Activated CD4-positive, alpha-beta memory T cell treated with anti-CD3 and anti-CD28 coated beads for 36 hours (primary cell): ENCODE measurements at places on chromosomes 7 and 10. TPM values are rescaled to one million over a fixed set of nuclear protein-coding genes. Genes with fewer than 3 reads are reported as not detected.

Gene SPDYE5
- total RNA-seq: not detected

Gene CALML3
- total RNA-seq: not detected

Gene ST8SIA6
- 0.38 TPM for total RNA-seq

Gene CDK14
- total RNA-seq: not detected

Gene PAOX
- 8.8 TPM for total RNA-seq

DNA sequence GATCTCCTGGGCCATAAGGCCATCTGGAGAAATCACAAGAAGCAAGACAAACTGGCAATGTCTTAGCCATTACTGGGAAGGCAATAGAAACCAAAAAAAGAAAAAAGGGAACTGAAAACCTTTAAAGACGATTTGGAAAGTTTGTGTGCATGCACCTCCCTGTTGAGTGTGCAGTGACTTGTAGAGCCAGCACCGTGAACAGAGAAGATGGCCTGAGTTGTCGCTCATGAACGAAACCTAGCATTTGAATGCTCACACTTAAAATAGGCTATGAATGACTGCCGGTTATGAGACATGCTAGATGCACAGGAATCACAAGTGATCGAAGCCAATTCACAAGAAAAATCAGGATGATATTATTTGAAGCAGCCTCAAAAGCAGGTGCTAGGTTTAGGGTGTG lies 151.3 kb upstream of the ADO start:
- H3K27ac ChIP-seq: no peak overlapping the region
- H3K36me3 ChIP-seq: no peaks in the 10 kb centered on the region
- no peaks in the 10 kb centered on the region for H3K27me3 ChIP-seq
- H3K4me3 ChIP-seq: no peak overlapping the region

- no peak for DNase-seq
- no peak overlapping the region for H3K4me3 ChIP-seq
- no peak overlapping the region for H3K27ac ChIP-seq
- H3K27me3 ChIP-seq: peaks cover 25% of the 10 kb centered on the region
- H3K36me3 ChIP-seq: peaks cover 9% of the 10 kb centered on the region
- peaks cover 13% of the 10 kb centered on the region for H3K4me1 ChIP-seq
Measured at GRCh38 chr7:24733414-24734060, 23.7 kb downstream of the GSDME start.

- H3K27ac ChIP-seq: no peak overlapping the region
- no peak for DNase-seq
- no peak overlapping the region for H3K4me3 ChIP-seq
Measured at GRCh38 chr7:120554960-120555571, 282.1 kb downstream of the KCND2 start.
